Karpas-422 (cell line): ENCODE measurements at places on chromosomes 7 and 10.

DNA sequence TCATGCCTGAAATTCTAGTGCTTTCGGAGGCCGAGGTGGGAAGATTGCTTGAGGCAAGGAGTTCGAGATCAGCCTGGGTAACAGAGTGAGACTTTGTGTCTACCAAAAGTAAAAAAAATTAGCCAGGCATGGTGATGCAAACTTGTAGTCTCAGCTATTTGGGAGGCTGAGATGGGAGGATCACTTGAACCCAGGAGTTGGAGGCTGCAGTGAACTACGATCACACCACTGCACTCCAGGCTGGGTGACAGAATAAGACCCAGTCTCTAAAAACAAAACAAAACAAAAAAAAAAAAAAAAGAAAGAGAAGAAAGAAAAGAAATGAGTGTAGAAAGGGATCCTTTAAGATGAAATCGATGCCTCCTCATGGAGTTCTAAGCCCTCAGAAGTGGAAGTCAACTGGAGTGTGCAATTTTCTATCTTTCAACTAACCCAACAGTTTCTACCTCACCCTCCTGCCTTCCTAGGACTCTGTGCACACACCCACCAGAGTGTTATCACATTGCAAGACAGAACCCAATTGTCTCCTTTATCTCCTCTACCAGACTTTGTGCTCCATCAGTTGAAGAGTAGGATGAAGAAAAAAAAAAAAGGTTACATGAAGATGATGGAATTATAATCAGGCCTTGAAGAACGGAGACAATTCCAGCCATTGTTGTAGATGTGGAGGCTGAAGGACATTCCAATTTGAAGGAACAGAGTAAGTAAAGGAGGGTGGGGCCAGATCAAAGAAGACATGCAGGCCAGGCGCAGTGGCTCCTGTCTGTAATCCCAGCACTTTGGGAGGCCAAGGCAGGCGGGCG, 26.9 kb downstream of the NYAP1 start:
- DNase-seq: no peak

GRCh38 chr10:132564690-132565089, 27.1 kb downstream of the INPP5A start:
- no peak for DNase-seq

- no peak for DNase-seq
These were observed 102.5 kb downstream of the SRI start for GRCh38 chr7:88117325-88117724.

- no peak for DNase-seq
These were observed 31.5 kb upstream of the GSAP start for GRCh38 chr7:77447616-77448015.

DNA sequence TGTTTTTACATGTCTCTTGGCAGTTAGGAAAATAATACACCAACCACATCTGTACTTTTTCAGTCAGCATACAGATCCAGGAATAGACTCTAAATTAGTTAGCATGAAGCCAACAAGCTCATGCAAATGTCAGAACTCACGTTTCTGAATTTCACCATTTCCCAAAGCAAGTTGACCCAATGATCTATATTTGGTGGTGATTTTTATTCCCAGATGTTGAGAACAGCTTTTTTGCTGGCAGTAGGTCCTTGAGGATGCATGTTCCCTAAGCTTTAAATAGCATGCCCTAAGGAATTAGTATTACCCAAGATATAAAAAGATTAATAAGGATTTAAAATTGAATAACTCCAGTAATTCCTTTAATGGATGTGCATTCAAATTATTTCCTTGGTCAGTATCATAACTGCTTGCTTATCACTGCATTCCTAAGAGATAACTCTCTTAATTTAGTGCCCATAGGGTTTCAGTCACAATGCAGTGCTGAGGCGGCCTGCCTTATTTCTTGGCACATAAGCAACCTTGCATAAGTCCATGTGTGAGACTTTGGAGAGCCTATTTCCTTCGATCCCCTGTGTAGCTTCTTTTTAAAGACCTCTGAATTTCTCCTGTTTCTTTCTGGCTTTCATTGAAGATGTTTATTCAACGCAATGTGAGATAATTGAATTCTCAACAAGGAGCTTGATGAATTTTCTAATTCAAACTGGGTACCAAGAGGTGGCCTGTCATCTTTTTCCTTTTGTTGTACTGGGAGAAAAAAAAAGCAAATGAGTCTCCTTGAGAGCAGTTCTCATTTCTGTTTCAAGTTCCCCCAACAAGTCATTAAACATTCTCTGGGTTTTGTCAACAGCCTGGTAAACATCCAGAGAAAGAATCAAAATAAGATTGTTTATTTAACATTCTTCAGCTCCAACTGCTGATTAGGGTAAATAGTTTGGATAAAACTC, 135.3 kb upstream of the MEOX2 start:
- DNase-seq: no peak

DNA sequence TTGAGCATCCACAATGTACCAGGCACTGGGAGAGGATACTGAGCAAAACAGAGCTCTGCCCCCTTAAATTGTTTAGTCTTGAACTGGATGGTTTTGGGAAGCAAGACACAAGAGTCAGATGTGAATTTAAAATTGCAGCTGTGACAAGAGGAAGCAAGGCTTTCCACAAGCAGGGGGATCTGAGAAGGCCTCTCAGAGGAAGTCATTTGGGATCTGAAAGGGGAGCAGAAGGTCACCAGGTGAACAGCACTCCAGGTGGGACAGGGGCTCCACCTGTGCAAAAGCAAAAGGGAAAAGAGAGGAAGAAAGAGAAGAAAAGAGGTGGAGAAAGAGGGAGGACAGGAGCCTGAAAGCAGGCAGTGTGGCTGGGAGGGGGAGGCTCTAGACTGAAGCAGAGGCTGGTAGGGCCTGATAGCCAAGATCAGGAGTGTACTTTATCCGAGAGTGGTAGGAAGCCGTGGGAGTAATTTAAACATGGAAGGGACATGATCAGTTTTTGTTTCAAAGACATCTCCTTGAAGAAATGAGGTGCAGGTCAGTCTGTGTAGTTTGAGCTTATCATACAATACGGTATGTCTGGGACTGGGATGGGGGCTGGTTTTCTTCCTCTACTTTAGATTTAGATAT, 76.1 kb upstream of the DUSP5 start:
- DNase-seq: peak; percentile 54

DNA sequence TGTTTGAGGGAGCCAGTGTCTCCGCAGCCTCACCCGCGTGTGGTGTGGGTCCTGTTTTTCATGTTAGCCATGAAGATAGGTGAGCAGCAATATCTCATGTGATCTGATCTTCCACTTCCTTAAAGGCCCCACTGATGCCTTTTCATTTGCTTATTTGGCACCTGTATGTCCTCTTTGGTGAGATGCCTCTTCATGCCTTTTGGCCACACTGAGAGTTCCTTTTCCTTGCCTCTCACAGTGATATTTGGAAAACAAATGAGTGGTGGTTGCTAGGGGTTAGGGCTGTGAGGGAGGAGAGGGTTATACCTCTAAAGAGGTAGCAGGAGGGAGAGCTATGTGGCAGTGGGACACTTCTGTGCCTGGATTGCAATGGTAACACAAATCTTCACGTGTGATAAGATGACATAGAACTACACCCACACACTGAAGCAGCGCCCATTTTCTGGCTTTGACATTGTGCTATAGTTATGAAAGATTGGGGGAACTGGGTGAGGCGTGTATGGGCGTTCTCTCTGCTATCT, 90.4 kb upstream of the TNS3 start:
- peak; percentile 96 for DNase-seq

DNA sequence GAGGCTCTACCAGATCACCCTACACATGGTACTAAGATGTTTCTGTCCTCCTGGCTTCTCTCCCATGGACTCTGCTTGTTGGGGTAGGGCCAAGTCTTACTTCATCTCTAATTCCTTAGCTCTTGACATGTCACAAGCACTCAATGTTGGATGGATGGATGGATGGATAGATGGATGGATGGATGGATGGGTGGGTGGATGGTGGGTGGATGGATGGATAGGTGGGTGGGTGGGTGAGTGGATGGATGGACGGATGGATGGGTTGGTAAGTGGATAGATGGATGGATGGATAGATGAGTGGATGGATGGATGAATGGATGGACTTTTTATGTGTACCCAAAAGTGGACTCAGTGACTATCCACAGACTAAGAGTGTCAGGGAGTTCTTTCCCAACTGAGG, 28.5 kb downstream of the HSPA12A start:
- no peak for DNase-seq

DNA sequence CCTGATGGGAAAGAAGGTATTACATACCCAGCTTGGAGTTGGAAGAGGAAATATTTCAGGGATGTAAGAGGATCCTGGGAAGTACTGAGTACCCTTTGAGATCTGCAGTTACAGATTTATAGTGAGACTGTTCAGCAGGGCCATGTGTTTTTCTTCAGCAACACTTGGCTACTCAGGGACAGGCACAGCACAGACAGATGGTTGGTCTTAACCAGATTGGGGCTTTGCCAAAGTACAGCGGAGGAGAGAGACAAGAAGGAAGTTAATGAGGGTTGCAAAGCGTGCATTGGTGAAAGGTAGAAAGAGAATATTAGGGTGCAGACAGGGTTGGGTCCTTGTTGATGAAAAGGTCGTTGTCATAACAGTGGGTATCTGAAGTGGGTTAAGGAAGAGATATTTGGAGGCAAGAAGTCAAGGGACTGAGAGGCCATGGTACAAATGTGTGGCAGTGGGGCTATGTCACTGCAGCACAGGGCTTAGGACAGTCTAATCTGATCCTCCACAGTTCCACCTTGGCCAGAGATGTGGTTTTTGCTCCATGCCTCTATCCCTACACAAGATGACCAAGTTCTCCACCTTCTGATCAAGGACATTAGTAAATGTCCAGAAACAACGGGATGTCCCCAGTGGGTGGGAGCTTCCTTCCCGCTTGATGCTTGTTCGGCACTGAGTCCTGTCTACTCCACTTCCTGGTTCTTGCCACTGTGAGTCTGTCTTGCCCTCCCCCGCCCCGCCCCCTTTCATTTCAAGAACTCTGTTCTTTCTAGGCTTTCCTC, 18.9 kb upstream of the DNAJC1 start:
- peak; percentile 52 for DNase-seq

DNA sequence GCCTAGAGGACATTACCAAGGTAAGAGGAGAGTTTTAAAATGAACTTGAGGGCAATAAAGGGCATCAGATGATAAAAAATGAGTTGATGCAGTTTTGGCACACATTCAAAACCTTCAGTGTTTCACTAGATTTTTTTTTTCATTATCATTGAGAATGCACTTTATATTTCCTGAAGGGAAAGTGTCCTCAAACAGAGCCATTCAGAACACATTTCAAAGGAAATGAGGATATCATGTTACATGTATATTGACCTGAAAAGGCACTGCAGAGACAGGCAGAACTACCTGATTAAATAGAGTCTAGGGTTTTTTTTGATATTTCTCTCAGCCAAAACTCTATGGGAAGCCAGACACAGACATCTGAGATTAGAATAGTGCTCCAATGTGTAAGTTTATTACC, 454.0 kb downstream of the NEBL start:
- no peak for DNase-seq

DNA sequence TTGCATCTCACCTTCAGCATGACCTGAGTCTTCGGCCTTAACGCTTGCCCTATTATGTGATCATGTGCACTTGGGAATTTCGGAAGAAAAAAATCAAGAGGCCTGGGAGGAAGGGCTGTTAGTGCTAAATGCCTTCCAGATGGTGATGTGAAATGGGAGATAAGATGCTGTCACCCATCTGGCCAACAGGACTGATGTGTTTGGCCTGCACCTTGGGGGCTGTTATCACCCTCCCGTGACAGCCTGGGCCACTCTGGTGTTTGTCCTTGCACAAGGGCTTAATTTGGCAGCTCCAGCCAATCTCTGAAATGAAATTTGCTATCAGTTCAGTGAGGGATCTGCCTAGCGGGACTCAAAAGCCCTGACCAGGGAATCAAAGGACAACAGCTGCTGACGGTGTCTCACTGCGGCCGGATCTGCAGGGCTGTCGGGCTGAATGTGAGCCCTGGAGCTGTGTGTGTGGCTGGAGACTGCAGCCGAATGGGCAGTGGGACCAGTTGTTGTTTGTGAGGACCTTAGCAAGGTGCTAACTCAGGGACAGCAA, 131.4 kb upstream of the BTBD16 start:
- no peak for DNase-seq
